ENCODE measurements at places on chromosomes 6 and 20. TPM values are rescaled to one million over a fixed set of nuclear protein-coding genes. Genes with fewer than 3 reads are reported as not detected.

DNA sequence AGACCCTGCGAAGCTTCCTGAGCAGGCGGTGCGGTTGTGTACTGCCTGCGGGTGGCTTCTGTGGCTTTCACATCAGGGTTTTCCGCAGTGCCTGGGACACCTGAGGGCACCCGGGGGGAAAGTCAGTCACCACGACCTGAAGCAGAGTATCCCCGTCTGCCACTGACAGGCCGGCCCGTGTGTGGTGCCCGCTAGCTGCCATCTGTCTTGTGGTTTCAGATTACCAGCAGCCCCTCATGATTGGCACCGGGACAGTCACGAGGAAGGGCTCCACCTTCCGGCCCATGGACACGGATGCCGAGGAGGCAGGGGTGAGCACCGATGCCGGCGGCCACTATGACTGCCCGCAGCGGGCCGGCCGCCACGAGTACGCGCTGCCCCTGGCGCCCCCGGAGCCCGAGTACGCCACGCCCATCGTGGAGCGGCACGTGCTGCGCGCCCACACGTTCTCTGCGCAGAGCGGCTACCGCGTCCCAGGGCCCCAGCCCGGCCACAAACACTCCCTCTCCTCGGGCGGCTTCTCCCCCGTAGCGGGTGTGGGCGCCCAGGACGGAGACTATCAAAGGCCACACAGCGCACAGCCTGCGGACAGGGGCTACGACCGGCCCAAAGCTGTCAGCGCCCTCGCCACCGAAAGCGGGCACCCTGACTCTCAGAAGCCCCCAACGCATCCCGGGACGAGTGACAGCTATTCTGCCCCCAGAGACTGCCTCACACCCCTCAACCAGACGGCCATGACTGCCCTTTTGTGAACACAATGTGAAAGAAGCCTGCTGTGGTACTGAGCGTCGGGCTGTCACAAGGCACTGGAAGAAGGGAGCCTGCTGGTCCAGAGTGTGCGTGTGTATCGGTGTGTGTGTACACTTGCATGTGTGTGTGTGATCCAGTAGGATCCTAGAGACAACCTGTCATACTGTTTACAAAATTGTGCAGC lies 54.4 kb downstream of the GOPC start:
- DNase-seq = no peak
- peak overlapping the region; percentile 10 for H3K27ac ChIP-seq
- 0 out of 2 replicates have a peak, but pooled peaks cover 13% of the 10 kb centered on the region for H3K36me3 ChIP-seq
- no peak overlapping the region for H3K4me3 ChIP-seq

DNA sequence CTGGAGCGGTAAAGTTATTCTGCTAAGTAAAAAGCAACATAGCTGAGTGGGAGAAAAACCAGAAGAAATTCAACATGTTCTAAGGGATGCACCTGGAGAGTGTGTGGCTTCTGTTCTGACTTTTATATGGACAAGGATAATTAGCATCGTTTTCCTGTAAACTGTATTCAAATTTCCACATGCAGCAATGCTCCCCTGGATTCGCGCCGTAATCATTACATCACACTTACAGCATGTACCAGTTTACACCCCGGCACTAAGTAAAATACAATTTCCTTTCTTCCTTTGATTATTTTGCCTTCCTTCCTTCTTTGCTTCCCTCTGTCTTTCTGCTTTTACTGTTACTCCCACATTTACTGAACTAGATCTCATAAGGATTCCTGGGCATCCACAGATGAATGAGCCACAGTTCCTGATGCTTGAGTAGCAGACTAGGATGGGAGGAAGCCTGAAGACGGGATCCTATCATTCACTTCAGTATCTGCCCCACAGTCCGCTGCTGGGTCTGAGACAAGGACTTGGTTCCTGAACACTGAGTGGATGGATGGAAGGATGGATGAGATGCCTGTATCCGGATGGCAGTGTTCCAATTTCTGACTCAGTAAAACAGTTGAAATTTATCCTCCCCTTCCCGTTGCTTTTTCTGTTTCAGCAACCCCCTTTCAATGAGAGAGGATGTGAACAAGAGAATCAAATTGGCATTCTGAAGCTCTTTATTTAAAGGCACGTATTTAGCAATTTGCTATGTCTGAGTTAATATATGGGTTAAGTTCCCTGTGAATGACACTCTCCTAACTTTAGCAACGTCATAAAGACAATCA lies 174.6 kb downstream of the GJA10 start:
- DNase-seq = no peak
- H3K27me3 ChIP-seq = no peaks in the 10 kb centered on the region
- H3K4me3 ChIP-seq = no peak overlapping the region
- H3K4me1 ChIP-seq = peaks cover 13% of the 10 kb centered on the region

Gene ENPP4
- 9.6 TPM for total RNA-seq

Gene PEX3
- total RNA-seq = 12.9 TPM
